Endothelial cell (in vitro differentiated cells): ENCODE measurements at places on chromosomes 6 and 20.
A peak's percentile ranks its signal among the peaks of the same experiment; 100 is the strongest.

DNA sequence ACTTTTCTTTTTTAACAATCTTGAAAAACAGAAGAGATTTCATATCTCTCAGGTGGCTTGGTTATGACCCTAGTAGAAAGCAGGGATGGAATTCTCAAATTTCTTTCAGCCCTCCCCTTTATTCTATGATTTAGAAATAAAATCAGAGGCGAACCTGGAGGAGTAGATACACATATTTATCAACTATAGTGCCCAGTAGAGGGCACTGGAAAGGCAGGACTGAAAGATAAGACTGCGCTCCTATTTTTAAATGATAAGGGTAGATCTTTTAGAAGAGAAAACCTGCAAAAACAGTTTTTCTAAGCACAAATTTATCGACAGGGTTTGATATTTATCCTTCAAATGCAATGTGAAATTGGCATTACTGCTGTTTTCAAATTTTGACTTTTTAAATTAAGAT is 1296.6 kb downstream of the EPHA7 start:
- no peak for DNase-seq

- peak; percentile 53 for DNase-seq
These were observed 71.7 kb downstream of the RCAN2 start for GRCh38 chr6:46419576-46420002.

DNA sequence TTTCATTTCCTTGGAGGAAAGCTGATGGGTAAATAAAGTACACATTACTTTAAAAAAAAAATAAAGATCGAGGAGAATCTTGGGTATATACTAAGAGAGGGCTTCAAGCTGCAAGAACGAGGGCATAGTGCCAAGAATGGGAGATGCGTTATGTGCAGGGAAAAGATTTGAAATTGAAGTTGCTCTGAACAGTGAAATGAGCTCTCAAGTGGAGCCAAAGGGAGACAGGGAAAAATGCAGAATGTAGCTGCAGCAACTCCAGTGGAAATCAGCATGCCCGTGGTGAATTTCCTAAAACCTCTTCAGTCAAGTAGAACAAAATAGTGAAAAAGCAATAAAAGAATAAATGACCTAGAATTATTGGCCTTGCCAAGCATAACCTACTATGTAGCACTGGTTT is 11.4 kb upstream of the COL9A1 start:
- DNase-seq: no peak

DNA sequence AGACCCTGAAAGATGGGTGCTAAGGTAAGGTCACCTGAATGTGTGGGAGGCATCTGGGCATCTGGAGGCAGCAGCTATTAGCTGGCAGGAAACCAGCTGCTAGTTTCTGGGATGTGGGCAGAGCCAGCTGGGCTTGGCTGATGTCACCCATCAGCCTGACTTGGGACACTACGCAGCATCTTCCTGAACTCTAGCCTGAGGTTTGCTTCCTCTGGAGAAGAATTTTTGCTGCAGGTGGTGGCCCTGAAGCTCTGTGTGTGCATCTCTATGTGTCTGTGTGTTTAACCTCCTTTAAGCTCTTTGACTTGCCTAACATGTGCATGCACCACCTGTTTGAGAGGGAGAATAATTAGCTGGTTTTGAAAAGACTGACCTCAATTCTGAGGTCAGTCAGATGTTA is 465.1 kb upstream of the CHD6 start:
- DNase-seq: no peak

DNA sequence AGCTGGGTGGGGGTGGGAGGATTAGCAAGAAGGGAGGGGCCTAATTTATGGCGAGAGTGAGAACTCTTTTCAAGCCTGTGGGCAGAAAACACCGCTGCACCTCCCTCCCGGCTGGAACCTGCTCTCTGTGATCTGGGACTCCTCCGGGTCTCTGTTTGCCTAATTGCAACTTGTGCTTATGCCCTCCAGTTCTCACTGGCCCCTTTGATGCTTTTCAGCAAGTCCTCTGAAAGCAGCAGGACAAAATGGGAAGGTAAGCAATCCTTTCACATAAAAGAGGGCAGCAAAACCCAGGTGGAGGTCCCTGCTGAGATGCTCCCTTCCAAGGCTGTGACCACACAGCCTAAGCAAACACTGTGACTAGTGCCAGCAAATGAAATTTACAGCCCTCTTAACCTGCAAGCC is 523.0 kb upstream of the FLRT3 start:
- no peak for DNase-seq

- DNase-seq: peak; percentile 90
These were observed 18.7 kb downstream of the SERPINB6 start for GRCh38 chr6:2952557-2953095.

GRCh38 chr6:21340573-21340972 is 253.0 kb upstream of the SOX4 start:
- DNase-seq: no peak

DNA sequence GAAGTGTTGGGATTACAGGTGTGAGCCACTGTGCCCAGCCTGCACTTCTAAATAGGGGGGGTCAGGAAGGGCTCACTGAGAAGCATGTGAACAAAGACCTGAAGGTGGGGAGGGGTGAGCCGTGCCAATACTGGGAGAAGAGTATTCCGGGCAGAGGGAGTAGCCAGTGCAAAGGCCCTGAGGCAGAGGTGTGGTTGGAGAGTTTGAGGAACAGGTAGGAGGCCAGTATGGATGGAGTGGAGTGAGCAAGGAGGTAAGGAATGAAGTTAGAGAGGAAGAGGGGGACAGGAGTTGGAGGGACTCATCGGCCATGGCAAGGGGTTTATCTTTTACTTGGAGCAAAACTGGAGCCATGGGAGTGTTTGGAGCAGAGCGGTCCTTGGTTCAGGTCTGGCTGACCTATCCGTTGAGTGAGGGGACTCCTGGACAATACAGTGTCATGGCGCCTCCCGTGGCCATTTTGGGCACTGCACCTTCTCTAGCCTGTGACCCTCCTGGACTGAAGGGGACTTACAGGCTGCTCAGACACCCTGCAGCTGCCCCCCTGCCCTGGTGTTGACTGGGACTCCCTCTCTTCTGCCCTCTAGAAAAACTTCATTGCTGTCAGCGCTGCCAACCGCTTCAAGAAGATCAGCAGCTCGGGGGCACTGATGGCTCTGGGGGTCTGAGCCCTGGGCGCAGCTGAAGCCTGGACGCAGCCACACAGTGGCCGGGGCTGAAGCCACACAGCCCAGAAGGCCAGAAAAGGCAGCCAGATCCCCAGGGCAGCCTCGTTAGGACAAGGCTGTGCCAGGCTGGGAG is 12.1 kb downstream of the FOXS1 start:
- DNase-seq: peak; percentile 94

- peak; percentile 44 for DNase-seq
These were observed 135.7 kb downstream of the BCAS1 start for GRCh38 chr20:53934421-53935343.

DNA sequence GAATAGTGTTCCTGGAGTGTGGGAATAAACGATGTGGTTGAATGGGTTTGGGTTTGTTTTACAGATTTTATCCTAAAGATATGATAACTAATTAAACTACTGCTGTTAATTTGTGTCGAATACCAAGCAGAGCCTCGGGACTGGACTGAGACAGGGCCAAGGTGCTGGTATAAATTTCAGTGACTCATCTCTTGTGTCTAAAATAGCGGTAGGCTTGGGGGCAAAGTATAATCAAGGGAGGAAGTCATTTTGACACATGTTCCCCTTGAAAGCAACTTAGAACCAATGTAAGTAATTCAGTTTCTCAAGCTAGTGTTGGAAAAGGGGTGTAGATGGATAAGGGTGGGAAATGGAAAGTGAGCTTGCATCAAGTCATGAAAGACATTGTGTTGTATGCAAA is 108.4 kb downstream of the PLCB4 start:
- no peak for DNase-seq

GRCh38 chr6:169162752-169163407 is 90.8 kb downstream of the THBS2 start:
- DNase-seq: no peak

GRCh38 chr6:26033085-26033940 is 53.9 kb upstream of the HFE start:
- DNase-seq: peak; percentile 58

DNA sequence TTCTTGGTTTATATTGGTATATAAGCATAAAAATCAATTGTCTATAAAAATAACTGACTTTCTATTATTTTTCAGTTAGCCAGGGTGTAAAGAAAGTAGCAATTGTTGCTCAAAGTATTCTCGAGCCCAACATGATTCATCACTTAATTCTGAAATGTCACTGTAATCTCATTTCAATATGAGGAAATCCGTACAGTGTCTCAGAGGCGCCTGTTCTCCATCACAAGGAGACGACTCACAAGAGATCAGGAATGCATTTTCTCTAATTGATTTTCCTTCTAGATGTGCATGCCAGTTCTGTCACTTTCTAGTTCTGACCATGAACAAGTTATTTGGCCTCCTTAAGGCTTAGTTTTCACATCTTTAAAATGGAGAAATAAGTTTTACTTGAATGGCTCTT is 753.1 kb downstream of the MAFB start:
- DNase-seq: no peak

- no peak for DNase-seq
These were observed 43.7 kb upstream of the DACT2 start for GRCh38 chr6:168363302-168363701.

DNA sequence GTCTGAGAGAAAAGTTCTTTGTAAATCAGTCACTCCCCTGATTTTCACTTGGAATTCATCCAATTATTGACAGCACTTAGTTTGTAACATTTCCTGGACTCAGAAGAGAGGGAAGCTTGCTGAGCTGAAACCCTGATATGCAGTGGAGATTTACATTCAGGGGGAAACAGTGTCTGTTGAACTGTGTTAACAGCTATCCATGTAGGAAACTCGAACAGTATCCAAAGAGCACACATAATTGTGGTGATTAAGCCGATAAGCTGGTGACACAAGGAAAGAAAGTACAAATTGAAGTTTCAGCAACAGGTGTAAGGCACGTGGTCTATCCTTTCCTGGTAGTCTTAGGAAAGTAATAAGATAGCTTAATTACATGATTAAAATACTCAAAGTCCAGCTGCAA is 78.1 kb upstream of the FLRT3 start:
- DNase-seq: no peak

DNA sequence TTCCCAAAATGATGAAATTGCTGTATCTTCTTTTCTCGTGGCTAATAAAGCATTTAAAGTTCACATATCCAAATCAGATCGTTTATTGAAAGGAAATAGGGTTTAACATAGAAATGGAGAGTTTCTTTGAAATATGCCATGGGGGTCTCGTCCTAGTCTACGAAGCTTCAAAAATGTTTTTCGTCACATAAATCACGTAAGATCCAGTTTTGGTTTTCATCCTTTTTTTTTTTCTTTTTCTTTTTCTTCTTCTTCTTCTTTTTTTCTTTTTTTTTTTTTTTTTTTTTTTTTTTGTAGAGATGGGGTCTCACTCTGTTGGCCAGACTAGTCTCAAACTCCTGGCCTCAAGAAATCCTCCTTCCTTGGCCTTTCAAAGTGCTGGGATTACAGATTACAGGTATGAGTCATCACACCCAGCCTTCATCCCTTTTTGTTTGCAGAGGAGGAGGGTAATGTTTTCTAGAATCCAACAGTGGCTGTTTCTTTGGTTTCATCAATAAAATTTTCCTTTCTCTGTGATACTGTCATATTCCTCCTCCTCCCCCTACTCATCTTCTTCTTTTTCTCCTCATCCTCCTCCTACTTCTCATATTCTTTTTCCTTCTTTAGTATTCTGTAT is 94.7 kb upstream of the LOC128125822 start:
- DNase-seq: no peak

DNA sequence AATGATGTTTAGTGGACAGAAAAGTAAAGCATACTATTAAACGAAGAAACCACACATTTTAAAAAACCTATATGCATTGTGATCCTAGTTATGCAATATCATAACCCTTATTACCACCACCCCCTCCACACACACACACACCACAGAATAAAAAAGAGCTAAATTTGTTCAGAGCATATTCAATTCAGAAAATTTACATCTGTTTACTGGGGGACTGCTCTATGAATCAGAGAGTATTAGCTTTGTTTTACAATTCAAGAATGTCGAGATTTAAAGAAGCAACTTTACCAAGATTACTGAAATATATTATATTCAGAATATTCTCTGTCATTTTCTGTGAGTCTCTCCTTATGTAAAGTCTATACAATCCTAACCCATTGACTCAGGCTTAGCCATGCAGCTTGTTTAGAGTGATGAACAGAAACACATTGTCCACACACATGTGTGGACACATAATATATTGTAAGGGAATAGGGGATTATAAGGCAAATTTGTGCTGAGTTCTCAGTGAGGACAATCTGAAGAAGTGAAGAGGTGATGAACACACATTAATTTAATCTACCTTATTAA is 369.6 kb upstream of the MARCKS start:
- no peak for DNase-seq

- no peak for DNase-seq
These were observed 893 bp downstream of the PRDM13 start for GRCh38 chr6:99607416-99608036.

- no peak for DNase-seq
These were observed 268.3 kb upstream of the FAM83B start for GRCh38 chr6:54578261-54578660.

DNA sequence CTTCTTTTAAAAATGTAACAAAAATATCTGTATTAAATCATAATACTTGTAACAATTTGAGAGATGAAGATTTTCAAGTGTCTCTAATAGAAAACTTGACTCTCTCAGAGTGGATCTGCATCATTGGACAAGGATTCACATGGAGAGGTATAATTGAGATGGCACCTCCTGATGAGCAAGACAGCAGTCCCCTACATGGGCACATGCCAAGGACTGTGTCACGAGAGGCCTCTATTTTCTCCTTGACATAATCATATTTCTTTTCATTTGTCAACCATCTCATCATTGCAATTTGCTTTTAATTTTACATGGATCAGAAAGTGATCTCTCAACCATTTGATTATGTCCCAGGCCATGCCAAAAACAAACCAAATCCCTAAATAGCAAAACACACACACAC is 206.8 kb upstream of the THEMIS start:
- no peak for DNase-seq

GRCh38 chr6:157758516-157759023 is 64.5 kb upstream of the SNX9 start:
- DNase-seq: no peak

DNA sequence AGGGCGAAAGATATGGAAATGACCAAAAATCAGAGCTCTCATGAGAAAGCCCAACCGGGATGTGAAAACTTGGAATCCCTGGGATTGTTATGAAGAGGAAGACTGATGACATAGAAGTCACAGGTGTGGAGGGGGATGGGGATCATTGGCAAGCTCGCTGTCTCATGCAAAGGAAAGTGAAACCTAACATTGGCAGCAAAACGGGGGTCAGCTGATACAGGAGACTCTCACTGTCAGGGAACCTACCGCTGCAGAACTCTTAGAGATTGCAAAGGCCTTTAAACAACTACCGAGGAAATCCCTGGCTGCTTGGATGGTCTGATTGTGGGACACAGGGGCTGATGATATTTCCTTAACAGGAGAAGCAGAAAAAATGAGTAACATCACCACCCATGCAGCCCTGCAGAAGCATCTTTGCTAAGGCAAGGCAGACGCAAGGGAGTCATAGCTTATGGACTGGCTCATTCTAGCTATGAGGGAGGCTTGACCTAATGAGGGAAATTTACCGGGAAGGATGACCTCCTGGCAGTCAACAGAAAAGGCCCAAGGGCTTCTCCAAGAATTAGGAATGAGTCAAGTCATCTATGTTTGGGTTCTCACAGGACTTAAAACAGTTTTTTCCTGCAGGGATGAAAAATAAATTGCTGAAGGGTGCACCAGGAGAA is 7.0 kb downstream of the MUC21 start:
- DNase-seq: no peak

- no peak for DNase-seq
These were observed 127.6 kb upstream of the TFAP2D start for GRCh38 chr6:50585441-50586330.

GRCh38 chr20:23257848-23258746 is 92.5 kb upstream of the NXT1 start:
- no peak for DNase-seq
